ENCODE measurements at places on chromosomes 5 and 9.

DNA sequence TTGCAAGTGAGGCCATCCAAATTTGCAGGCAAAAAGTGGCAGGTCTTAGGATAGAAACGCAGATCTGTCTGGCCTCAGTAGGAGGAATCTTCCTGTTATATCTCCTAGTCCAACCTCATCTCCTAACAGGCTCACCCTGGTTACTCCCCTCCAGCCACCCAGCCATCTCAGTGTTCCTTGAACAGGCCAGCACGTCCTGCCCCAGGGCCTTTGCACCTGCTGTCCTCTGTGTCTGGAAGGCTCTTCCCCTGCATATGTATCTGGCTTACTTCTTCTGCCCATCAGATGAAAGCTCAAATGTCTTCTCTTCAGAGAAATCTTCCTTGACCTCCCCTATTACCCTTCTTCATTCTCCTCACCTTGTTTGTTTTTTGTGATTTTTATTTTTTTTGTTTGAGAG is 107.3 kb upstream of the ALDH1B1 start:
- no peak for DNase-seq

DNA sequence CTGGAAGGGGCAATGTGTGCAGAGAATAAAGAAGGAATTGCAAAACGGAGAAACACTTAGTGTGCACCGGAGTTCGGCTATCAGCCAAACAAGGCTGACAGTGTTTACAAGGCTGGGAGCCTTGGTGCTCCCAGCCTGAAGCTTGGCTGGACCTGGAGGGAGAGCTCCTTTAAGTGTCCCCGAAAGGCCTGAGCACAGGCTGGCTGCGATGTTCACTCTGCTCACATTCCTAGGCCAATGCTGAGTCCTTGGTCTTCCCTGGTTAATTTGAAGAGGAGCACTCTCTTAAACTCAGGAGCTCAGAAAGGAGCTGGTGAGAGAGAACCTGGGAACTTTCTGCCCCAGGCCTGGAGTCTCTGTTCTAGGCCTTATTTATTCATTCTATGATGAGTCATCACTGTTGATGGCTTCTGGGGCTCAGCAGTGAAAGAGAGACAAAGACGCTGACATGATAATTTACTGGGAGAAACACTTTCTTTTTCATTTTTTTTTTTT is 88.6 kb upstream of the MYO10 start:
- peak; percentile 81 for DNase-seq

DNA sequence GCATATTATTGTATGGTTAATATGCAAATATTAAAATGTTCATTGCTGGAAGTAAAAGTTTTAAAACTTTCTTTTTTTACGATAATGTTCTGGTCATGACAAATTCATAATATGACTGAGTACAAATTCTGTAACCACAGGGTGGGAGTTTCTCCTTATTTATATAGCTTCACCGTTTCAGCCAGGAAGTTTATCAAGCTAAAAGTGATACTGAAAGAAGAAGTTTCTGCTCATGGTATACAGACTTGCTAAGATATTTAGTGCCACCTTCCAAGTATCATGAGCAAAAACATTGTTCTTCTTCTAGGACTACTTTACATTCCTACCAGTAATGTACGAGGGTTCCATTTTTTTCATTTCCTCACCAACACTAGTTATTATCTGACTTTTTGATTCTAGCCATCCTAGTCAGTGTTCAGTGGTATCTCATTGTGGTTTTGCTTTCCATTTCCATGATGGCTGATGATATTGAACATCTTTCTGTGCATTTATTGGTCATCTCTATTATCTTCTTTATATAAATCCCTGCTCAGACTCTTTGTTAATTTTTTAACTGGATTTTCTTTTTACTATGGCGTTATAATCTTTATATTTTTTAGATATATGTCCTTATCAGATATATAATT is 94.2 kb upstream of the PRRC1 start:
- no peak for DNase-seq

- DNase-seq = peak; percentile 51
Measured at GRCh38 chr5:95723632-95724369, 7.3 kb upstream of the RHOBTB3 start.

- DNase-seq = peak; percentile 91
Measured at GRCh38 chr9:14687042-14687719, 6.1 kb downstream of the ZDHHC21 start.

DNA sequence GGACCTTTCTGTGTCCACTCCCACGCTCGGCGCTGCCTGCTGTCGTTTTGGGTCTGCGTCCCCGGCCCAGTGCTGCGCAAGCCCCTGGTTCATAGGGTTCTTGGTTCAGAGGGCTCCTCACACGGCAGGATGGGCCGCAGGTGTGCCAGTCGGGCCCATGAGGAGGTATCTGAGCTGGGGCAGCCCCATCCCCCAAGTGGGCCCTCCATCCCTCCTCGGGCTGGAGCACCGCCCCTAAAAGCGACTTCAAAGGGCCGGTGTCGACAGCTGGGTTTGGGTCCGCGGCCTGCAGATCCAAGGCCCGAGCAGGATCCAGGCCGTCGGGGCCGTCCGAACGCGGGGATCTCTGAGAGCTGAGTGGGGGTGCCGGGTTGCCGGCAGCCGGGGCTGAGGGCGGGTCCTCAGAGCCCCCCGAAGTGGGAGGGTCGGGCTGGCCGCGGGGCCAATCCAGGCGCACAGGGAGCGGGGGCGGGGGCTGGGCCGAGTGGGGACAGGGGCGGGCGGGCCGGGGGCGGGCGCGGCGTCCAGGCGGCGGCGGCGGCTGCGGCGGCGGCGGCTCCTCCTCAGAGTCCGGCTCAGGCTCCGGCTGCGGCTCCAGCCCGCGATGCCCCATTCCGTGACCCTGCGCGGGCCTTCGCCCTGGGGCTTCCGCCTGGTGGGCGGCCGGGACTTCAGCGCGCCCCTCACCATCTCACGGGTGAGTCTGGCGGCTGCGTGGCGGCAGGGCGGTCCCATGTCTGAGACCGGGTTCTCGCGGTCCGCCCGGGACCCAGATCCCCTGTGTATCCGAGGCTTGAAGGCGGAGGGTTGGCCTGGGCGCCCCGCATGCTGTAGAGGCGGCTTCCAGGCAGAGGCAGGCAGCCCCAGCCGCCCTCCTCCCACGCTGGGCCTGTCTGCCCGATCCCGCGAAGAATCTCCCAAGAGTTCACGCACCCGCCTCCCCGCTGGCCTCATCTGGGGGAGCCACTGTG is at the start of gene PDLIM4:
Gene PDLIM4 (plus strand): TSS at position 566 of the 971 bp plus-strand sequence. CDS start 39 bp downstream, at position 605.
- DNase-seq = peak; percentile 65

- DNase-seq = no peak
Measured at GRCh38 chr5:28110781-28111180, 1072.4 kb upstream of the CDH9 start.

DNA sequence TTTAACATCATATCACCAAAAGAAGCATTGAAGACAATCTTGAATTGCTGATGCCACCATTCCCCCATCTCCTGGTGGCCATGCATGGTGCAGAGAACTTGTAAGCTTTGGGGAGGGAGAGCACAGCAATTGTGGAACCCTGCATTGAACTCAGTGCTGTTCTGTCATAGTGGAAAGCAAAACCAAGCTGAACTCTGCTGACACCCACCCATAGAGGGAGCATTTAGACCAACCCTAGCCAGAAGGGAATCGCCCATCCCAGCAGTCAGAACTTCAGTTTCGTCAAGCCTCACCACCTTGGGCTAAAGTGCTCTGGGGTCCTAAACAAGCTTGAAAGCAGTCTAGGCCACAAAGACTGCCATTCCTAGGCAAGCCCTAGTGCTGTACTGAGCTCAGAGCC is 37.4 kb upstream of the RUSC2 start:
- no peak for DNase-seq

DNA sequence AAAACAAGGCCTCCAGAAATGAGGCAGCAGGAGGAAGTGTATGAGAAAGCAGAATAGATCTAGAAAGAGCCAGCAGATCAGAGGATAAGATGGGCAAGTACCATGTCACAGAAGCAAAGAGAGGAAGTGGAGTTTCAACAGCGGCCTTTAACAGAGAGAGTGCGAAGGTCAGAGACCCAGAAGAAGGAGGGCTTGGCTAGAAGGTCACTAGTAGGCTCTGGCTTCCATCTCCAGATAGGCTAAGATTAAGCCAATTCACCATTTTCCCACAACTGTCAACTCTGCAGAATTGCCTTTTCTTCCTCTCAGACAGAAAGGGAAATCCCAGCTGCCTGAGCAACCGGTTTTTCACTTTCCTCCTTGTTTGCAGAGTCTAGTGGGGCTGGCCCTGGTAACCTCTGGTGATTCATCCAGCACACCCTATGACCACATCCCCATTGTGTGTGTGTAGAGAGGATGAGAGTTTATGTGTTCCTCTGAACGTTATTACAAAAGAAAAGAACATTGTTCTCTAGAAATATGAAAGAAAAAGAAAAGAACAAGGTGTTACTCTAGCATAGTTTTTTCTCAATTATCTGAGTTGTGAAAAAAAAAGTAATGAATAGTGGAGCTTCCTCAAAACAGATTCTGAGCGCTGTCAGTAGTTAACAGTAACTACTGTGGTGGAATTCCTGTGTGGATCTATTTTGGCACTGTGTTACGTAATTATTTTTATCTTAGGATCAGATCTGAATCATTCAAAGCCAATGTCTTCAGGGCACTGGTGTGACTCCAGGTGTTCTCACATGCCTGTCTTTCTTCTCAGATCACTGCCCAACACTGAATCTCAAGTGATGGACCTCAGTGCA is 220.4 kb downstream of the ARRDC3 start:
- DNase-seq = peak; percentile 85

- peak; percentile 62 for DNase-seq
Measured at GRCh38 chr5:160260881-160261815, 31.8 kb downstream of the FABP6 start.

GRCh38 chr5:71839096-71839884 is 120.2 kb downstream of the CARTPT start:
- DNase-seq = no peak

GRCh38 chr5:146027751-146028150 is 77.6 kb downstream of the PLAC8L1 start:
- no peak for DNase-seq

- DNase-seq = peak; percentile 47
Measured at GRCh38 chr9:110058304-110058953, 149.5 kb downstream of the C9orf152 start.

DNA sequence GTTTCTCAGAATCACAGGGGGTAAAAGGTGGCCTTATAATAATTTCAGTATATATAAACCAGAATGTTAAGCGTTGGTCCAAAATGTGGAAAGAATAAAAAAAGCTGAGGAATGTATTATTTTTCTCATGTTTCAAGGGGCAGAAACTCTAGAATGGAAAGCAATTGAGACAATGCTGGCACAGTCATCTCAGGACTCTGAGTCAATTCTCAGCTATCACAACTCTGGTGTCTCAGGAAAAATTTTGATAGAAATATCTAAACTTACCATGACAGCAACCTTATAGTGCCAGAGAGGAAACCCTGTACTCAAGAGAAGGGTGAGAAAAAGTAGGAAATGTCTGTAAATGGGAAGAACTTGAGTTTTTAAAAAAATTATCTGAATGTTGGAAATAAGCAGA is 1189.4 kb upstream of the NUDT12 start:
- no peak for DNase-seq

DNA sequence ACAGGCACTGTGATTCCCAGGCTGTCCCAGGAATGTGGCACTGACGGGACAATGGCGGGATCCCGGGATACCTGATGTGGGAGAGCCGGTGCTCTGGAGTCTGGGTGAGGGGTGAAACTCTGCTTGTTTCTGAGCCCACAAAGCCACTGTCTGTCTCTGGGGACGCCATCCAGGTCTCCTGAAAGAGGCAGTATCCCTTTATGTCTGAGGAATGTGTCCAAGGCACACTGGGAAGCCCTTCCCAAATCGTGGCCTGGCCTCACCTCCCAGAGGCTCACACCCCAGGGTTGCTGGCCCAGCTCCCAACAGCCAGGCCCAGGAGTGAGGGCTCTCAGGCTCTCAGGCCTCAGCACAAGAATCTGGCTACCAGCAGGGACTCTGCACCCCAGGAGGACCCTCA is 27.1 kb downstream of the ORM2 start:
- no peak for DNase-seq

- no peak for DNase-seq
Measured at GRCh38 chr9:118686959-118687358, 682.3 kb downstream of the BRINP1 start.

GRCh38 chr5:39062104-39062503 is 12.1 kb downstream of the RICTOR start:
- no peak for DNase-seq

DNA sequence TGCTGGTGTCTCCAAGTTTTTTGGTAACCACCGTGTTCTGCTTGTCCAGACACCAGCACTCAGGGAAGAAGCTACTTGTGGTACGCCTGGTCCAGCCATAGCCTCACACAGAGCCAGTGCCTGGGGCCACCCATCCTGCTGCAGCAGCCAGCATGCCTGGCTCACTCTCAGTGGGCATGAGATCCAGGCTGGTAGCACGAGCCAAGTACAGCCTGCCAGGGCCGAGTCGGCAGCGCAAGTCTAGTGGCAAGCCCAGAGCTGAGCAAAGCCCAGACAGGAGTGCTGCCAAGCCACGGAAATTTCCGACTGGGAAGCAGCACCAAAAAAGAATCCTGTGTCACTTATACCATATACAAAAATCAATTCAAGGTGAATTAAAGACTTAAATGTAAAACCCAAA is 36.3 kb upstream of the FBXL17 start:
- DNase-seq = no peak
